Nucleus accumbens (tissue), 56 donors: ENCODE measurements at places on chromosomes 7 and 10.

GRCh38 chr10:102118867-102119266 lies 1.3 kb downstream of the LDB1 start:
- DNase-seq: no peak

DNA sequence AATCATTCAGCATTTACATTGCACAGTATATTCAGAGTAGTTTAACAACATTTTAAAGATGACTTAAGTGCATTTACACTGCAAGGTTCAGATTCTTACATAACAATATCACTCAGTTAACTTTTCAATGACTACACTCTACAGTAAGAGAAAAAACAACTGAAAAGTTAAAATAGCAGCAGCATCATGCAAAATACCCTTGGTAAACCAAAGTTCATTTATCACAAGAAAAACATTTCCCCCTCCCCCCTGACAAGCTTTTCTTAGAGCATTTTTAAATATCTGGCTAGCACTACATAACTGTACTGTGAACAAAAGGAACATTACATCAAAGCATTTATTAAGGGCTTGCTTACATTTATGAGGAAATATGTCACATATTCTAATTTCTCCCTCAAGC lies 179.5 kb upstream of the HGF start:
- DNase-seq: no peak

DNA sequence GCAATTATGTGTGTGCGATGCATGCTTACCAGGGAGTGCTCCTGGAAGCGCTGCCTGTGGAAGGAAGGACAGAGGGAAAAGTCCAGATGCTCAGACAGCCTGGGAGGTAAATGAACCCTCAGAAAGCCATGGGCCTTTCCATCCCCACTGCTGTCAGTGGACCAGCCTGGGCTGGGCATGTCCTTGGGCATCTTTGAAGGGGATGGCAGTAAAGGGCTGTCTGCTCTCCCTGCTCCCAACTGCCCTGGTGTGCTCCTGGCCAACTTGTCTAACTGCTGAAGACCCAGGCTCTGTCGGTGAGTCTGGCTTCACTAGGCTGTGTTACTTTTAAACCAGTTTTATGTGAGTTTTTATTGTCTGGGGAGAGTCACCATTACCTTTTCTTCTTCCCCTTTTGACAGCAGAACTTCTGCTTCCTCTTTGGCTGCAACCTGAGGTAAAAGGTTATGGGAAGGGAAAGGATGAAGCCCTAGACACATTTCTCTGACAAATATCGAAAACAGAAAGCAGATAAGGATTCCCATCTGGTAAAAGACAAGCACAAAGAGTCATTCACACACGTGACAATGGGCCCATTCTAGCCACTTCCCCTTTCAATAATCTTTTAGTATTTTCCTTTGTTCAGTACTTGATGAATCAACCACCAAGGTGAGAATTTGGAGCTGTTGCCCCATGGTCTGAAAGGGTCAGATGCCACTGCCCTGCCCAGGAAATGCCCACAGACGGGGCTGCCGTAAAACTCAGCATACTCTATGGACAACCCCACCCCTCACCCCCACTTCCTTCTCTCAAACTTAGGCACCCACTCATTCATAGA lies 27.6 kb upstream of the PIK3AP1 start:
- no peak for DNase-seq

DNA sequence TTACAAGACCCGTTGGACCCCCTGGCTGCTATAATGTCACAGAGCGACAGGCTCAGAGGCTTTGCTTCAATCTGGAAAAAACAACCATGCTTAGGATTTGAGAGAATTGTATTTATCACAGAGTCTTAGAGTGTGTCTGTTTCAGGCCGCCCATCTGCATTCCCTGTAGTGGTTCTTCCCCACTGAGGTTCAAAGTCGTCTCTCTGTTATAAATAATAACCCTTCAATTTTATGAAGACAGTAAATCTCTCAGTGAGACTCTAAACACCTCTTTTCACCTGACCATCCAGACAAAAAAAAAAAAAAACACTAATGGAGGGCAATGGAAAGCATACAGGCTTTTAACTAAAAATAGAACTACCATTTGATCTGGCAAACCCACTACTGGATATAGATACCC lies 565.4 kb upstream of the AUTS2 start:
- no peak for DNase-seq

- no peak for DNase-seq
These were observed 95.3 kb upstream of the CYP26C1 start for GRCh38 chr10:92965314-92965713.
